D721Med (cell line): ENCODE measurements at places on chromosomes 13 and 19.

GRCh38 chr13:99522298-99522697 is 21.0 kb downstream of the TM9SF2 start:
- DNase-seq = no peak

- no peak for DNase-seq
Observed at GRCh38 chr13:90883592-90883991, 463.9 kb upstream of the MIR17HG start.

GRCh38 chr13:39976481-39976880 is 321.0 kb downstream of the COG6 start:
- DNase-seq = no peak

- DNase-seq = no peak
Observed at GRCh38 chr13:59346999-59347723, 816.6 kb downstream of the DIAPH3 start.

- no peak for DNase-seq
Observed at GRCh38 chr13:31072041-31072440, 89.7 kb downstream of the HSPH1 start.

DNA sequence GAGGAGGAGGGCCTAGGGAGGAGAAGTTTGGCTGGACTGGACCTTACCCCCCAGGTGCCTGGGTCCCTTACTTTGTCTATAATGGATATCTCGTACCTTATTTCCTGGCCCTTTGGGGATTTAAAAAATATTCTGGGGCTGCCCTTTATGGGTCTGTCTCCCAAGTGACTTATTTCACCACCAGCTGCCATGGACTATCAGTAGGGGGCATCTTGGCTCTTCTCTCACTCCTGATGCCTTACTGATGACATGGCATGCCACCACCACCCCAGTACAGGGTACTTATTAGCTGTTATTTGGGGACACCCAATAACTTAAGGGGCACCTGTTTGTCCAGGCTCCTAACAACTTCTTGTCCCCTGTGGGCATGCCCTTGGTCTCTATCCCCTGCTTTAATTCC is 38.0 kb downstream of the NFIX start:
- no peak for DNase-seq

- DNase-seq = no peak
Observed at GRCh38 chr13:23922005-23922932, 25.0 kb upstream of the C1QTNF9B start.

DNA sequence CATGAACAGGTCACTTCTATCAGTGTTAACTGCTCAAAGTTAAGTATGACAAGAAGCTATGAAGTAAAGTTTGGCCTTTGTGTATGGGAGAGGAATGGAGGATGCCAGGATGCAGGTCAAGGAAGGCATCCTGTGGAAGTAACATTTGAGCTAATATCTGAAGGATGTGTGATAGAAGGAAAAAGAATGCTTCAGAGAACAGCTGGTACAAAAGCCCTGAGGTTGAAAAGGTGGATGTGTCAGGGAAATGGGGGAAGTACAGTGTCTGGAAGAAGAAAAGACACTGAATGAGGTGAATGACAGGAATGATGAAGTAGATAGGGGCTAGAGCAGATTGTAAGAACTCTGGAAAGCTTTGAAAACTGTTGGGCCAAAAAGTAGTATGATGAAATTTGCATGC is 67.1 kb downstream of the ZNF91 start:
- no peak for DNase-seq

GRCh38 chr13:63481334-63481733 is 2065.7 kb upstream of the PCDH20 start:
- no peak for DNase-seq
